CD14-positive monocyte (primary cell): ENCODE measurements at places on chromosomes 6 and 20.

GRCh38 chr6:28393912-28394662 lies 5.5 kb downstream of the ZSCAN12 start:
- H3K27ac ChIP-seq: no peak overlapping the region
- H3K4me1 ChIP-seq: peaks cover 6% of the 10 kb centered on the region
- DNase-seq: no peak

DNA sequence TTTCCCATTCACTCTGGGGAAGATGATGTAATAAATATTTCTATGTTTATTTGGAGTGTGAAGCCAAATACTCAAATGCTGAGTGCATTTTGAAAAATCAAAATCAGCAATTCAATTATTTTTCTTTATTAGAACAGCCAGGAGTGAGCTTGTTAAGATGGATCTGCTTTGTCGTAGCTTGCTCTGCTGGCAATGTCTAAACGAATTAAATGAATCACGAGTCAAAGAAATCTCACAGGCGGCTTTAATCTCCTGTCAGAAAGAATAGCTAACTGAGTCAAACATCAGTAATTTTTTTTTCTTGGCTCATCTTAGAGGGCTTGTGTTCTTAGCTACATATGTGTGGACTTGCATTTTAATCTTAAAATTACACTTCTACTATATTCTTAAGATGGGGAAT lies 100.2 kb upstream of the HMGN3 start:
- no peak overlapping the region for H3K27ac ChIP-seq
- H3K4me1 ChIP-seq: no peaks in the 10 kb centered on the region
- H3K27me3 ChIP-seq: no peaks in the 10 kb centered on the region
- H3K4me3 ChIP-seq: no peak overlapping the region
- H3K36me3 ChIP-seq: no peaks in the 10 kb centered on the region

DNA sequence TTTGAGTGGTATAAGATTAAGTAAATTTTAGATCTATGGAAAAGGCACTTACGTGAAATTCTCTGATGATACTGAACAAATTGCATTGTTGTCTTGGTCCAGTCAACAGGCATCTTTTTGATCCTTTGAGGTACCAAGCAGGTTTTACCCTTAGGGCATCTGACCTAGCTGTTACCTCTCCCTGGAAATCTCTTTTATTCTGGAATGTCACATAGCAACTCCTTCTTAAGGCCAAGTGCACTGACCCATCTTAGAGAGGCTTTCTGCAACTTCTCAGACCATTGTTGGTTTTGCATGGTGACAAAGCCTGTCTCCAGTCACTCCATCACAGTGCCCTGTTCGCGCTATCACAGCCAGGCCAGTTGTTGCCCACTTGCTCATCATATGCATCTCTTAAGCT lies 42.0 kb downstream of the TPD52L1 start:
- H3K4me1 ChIP-seq: peaks cover 30% of the 10 kb centered on the region
- no peak overlapping the region for H3K4me3 ChIP-seq
- peak overlapping the region; percentile 73 for H3K27ac ChIP-seq
- no peaks in the 10 kb centered on the region for H3K36me3 ChIP-seq
- no peak for DNase-seq

DNA sequence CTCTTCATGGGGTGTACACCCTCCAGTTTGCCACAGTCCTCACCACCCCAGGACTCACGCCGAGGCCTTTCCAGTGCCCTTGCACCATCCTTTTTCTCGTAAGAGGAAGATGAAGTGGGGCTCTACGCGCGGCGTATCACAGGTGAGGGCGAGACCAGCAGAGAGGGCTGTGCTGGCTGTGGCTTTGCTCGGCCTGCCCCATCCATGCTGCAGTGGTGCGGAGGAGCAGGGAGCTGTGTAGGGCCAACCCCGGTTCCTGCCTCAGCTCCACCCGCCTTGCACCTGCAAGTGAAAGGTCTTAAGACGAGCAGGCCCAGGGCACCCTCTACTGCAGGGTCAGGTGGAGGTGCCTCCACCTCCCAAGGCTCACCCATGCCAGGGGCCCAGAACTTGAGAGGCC lies 24.1 kb downstream of the RBCK1 start:
- DNase-seq: no peak
- peaks cover 61% of the 10 kb centered on the region for H3K36me3 ChIP-seq
- H3K27ac ChIP-seq: no peak overlapping the region

DNA sequence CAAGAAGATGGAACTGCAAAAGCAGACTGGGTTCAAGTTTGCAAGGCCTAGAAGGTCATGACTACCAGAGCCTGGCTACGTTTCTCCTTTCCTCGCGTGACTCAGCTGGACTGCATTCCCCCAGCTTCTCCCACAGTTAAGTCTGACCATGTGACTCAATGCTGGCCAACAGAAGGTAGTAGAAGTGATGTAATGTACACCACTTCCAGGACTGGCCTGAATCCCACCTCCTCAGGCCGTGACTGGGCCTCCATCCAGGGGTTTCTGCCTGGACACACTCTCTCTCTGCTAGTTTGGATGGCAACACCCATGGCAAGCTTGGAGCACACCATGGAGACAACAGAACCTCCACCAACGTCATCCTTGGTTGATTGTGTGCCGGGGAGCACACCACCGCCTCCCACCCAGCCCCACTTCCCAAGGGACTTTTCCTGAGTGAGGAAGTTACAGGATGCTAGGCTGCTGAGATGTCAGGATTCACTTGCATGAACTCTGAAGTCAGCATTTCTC lies 112.0 kb upstream of the CDYL start:
- DNase-seq: no peak
- no peak overlapping the region for H3K27ac ChIP-seq
- no peaks in the 10 kb centered on the region for H3K36me3 ChIP-seq
- H3K27me3 ChIP-seq: no peaks in the 10 kb centered on the region
- no peak overlapping the region for H3K4me3 ChIP-seq

GRCh38 chr6:96391776-96392360 lies 129.7 kb upstream of the UFL1 start:
- no peaks in the 10 kb centered on the region for H3K27me3 ChIP-seq
- no peak overlapping the region for H3K4me3 ChIP-seq
- no peak for DNase-seq
- H3K27ac ChIP-seq: no peak overlapping the region
- H3K4me1 ChIP-seq: no peaks in the 10 kb centered on the region

DNA sequence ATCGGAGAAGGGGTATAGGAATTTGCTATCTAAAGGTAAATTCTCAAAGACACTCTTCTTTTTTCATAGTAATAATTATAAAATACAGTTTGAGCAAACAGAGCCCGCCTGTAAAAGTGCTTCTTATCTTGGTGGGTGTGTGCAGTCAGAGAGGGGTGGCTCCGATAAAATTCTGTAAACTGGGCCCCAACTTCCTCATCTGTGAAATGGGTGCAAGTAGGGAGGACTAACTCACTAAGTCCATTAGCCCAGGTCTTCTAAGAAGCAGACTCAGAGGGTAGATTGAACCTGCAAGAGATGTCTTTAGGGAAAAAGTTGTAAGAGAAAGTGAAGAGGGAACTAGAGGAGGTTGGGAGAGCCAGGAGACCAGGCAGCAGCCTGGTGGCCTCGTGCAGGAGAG lies 245.8 kb upstream of the RREB1 start:
- no peak overlapping the region for H3K4me3 ChIP-seq
- no peaks in the 10 kb centered on the region for H3K36me3 ChIP-seq
- no peaks in the 10 kb centered on the region for H3K27me3 ChIP-seq
- H3K4me1 ChIP-seq: peaks cover 59% of the 10 kb centered on the region

- H3K27me3 ChIP-seq: no peaks in the 10 kb centered on the region
- no peaks in the 10 kb centered on the region for H3K36me3 ChIP-seq
- H3K27ac ChIP-seq: no peak overlapping the region
- DNase-seq: no peak
Measured at GRCh38 chr6:93341900-93342613, 77.3 kb downstream of the EPHA7 start.

DNA sequence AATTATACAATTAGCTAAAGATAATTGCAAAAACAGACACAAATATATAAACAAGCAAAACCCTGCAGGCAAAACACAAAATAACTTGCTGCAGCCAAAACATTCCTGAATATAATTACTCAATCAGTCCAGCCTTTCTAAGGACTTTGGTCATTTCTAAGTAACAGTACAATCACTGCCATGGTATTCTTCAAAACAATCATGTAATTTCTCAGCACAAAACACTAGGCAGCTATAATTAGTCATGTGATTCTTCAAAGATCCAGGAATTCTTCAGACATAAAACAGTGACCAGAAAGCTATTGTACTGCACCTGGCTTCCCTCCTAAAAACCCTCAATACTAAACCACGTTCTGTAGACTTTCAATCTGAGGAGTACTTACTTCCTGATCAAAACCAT lies 881.1 kb downstream of the EPHA7 start:
- no peaks in the 10 kb centered on the region for H3K4me1 ChIP-seq
- DNase-seq: no peak
- no peak overlapping the region for H3K27ac ChIP-seq
- no peaks in the 10 kb centered on the region for H3K27me3 ChIP-seq
- no peaks in the 10 kb centered on the region for H3K36me3 ChIP-seq

DNA sequence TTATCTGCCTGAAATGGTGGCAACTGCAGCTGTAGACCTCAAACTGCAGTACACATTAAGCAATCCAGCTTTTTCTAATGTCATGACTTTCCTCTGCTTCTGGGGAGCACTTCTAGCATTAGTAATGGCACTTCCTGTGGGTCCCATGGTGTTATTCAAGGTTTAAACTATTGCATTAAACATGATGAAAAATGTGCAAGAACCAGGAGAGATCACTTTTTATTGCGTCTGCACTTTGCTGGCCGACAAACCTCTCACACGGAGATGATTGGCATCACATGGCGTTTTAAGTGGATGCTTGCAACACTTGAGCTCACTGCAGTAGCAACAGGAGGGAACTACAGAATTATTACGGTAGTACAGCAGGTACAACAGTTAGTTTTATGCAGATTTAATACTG lies 148.4 kb downstream of the HIVEP2 start:
- no peak overlapping the region for H3K27ac ChIP-seq
- H3K36me3 ChIP-seq: no peaks in the 10 kb centered on the region
- DNase-seq: peak; percentile 60
- H3K4me3 ChIP-seq: no peak overlapping the region

DNA sequence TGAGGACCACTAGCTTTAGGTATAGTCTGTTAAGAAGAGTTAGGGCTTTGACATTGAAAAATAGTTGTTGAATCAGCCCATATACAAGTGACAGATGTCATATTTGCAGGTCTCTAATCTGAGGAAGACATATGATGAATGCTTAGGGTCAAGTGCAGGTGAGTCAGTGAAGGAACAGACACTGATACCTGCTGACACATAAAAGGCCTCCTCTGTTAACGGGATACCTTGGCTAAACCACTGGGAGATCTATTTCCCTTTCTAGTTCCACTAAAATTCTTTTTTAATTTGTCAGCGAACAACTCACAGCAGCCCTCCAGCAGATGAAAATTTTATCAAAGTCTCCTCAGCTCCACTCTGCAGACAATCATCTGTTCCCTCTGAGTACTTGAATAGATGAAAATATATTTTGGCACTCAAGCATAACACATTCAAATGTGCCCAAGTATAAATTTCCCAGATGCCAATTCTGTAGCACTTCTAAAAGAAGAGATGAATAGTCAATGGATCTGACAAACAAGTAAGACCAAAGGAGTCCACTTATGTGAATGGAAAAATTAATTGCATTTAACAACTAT lies 154.0 kb downstream of the KIF16B start:
- H3K4me3 ChIP-seq: no peak overlapping the region
- no peaks in the 10 kb centered on the region for H3K27me3 ChIP-seq
- DNase-seq: no peak
- no peak overlapping the region for H3K27ac ChIP-seq
- H3K36me3 ChIP-seq: peaks cover 7% of the 10 kb centered on the region

GRCh38 chr6:142732790-142733189 lies 212.2 kb downstream of the HIVEP2 start:
- H3K27ac ChIP-seq: no peak overlapping the region
- no peaks in the 10 kb centered on the region for H3K36me3 ChIP-seq
- no peak overlapping the region for H3K4me3 ChIP-seq
- DNase-seq: no peak
